Kidney epithelial cell (primary cell): ENCODE measurements at places on chromosomes 1 and 21. TPM values are rescaled to one million over a fixed set of nuclear protein-coding genes. Genes with fewer than 3 reads are reported as not detected.

Gene KPRP
- not detected in 2 replicates for total RNA-seq

Gene A3GALT2
- total RNA-seq, result not detected in 2 replicates

Gene ZNF669
- total RNA-seq, result 21.0 and 31.2 TPM in 2 replicates

Gene KMO
- total RNA-seq, result 0.17 and 0.27 TPM in 2 replicates

Gene AIDA
- 50.1 and 50.7 TPM in 2 replicates for total RNA-seq

Gene S100A1
- 1.3 and 2.0 TPM in 2 replicates for total RNA-seq

Gene GJC2
- total RNA-seq, result 0.21 and 0.38 TPM in 2 replicates

Gene MAN1C1
- total RNA-seq, result 1.4 and 4.3 TPM in 2 replicates

DNA sequence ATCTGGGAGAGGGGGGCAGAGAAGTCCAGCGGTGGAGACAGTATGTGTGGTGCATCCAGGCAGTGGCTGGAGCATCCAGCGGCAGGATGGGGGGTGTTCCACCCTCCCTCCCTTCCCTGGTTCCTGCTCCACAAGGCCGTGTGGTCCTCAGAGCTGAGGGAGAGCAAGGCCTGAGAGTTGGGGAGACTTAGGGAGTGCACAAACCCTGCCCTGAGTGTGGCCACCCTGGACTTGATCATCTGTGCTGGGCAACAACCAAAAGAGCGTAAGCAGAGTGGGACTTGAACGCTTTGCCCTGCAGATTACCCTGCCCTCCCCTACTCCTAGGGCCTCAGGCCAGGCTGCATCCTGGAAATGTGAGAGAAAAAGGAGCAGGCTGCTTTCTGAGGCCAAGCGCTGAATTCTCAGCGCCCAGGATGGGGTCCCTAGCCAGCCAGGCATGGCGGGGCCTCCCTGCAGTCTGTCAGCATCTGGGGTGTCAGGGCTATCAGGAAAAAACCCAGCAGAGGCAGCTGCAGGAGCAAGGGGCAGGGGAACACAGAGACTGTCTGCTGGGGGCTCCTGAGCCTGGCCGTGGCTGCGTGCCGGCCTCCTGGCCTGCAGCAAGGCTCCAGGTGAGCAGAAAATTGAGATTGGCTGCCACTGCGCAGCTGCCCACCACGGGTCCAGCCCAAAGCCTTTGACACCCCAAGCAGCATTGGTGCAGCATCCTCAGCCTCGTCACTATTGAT lies 266.2 kb downstream of the NPHP4 start:
- DNase-seq, result no peak

- no peak for DNase-seq
These were observed 23.4 kb downstream of the KCNQ4 start for GRCh38 chr1:40806731-40807695.

- no peak for DNase-seq
These were observed 16.8 kb downstream of the ATP2B4 start for GRCh38 chr1:203643213-203644045.

DNA sequence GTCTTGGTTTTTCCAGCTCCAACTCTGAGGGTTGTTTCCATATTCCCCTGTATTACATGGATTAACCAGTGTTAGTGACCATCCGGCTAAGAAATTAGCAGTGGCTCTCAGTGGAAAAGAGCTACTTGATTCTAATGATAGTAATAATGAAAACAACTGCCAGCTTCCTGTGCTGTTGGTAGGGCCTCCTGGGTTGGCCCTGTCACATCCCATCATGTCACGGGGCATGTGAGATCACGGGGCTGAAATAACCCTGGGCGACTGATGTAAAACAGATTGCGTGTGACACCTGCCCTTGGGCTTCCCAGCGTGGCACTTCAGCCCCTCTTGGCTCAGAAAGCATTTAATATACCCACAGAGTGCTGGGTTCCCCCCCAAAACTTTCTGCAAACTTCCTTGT lies 149.0 kb downstream of the ROR1 start:
- no peak for DNase-seq

DNA sequence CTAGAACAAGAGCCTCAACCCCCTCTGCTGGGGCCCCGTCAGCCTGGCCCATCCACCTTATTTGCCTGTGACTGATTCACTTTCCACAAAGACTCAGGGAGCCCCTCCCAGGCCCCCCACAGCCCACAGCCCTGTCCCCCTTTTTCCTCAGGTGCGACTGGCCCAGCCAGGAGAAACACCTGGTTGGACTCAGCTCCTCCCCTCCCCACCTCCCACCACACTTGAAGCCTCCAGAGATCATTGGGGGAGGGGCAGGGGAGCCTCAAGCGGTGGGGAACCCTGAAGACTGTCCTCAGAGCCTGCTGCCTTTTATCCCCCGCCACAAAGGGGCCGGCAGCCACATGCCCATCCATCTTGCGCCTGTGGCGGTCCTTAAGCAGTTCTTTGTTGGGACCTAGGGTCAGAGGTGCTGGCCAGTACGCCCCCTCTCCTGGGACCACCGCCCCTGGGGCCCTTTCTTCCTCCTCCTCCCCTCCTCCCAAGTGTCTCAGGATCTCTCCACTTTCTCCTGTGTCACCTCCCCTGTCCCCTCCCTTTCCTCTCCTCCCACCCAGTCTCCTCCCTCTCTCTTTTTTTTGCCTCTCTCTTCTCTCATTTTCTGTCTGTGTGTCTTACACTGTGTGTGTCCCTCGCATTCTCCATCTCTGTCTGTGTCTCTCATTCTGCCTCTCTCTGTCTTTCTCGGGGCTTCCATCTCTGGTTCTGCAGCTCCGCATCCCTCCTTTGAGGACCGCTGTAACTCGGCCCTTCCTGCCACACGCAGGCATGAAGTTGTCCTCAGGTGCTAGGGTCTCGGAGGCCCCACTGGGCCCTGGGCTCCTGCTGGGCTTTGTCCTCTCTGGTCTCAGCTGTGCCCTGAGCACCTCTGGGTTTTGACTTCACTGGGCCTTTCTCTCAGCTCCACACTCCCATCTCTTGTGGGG lies 12.2 kb downstream of the CRABP2 start:
- no peak for DNase-seq

- no peak for DNase-seq
These were observed 13.1 kb downstream of the NFIA start for GRCh38 chr1:61095470-61095812.

- no peak for DNase-seq
These were observed 105.7 kb downstream of the NME7 start for GRCh38 chr1:169261884-169262283.

- DNase-seq, result no peak
These were observed 5.5 kb downstream of the RHOC start for GRCh38 chr1:112701227-112702066.

DNA sequence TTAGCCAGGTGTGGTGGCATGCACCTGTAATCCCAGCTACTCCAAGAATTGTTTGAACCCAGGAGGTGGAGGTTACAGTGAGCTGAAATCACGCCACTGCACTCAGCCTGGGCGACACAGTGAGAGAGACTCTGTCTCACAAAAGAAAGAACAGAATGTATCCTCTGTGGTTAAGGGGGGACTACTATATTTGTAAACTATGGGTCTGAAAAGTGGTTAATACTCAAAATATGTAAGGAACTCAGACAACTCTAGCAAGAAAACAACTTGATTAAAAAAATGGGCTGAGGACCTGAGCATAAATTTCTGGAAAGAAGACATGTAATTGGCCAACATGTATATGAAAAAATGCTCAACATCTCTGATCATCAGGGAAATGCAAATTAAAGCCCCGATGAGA lies 11.2 kb downstream of the FNBP1L start:
- no peak for DNase-seq

DNA sequence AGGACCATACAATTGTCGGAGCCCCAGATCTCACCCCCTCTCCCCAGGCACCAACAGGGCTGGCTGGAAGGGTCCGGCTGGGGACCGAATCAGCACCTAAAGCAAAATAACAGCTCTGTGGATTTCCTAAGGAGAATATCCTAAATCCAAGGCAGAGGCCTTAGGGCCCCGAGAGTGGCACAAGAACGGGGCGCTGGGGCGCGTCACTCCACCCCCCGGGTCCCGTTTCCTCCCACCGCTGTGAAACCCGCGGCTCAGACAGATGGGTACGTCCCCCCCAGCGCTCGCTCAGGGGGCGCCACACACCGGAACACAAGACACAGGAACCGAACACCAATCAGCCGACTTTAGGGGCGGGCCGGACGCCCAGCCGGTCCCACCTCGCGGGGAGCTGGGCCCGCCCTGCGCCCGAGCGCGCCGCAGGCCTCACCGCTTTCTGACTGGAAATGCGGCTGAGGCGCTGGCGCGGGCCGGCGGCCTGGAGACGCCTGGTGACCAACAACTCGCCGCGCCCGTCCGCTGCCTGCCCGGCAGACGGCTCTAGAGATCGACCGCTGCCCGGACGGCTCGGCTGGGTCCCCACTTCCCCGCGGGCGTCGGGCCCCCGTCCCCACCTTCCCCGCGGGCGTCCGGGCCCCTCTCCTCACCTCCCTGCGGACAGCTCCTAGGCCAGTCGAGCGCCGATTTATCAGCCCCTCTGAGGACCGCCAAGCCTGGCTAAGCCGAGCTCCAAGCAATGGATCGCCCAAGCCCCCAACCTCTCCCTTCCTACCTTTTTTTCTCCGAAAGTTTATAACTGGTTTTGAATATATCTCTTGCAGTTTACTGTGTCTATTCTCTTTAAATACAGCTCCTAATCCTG lies at the start of gene HFM1:
TSS of gene HFM1 (minus strand) at position 687 of the 862 bp plus-strand sequence. CDS start 3,755 bp downstream, outside the sequence.
- no peak for DNase-seq

GRCh38 chr1:11308699-11309224 lies 35.8 kb downstream of the UBIAD1 start:
- DNase-seq, result no peak

DNA sequence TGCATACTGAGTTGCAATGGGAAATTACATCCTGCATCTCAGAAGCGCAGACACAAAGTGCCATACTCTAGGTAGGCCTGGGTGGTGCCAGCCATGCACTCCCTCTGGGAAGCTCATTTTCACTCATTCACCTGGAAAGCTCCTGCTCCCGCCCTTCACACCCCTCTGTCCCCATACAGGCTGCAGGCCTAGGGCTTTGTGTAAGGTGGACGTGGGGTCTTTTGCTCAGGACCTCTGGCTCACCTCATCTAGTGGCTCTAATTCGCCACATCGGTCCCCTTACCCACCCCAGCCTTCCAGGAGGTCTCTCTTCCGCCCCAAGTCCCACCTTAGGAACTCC lies 751 bp downstream of the MRPS15 start:
- DNase-seq, result no peak

- DNase-seq, result no peak
These were observed 61.0 kb downstream of the WDR4 start for GRCh38 chr21:42818328-42818749.

DNA sequence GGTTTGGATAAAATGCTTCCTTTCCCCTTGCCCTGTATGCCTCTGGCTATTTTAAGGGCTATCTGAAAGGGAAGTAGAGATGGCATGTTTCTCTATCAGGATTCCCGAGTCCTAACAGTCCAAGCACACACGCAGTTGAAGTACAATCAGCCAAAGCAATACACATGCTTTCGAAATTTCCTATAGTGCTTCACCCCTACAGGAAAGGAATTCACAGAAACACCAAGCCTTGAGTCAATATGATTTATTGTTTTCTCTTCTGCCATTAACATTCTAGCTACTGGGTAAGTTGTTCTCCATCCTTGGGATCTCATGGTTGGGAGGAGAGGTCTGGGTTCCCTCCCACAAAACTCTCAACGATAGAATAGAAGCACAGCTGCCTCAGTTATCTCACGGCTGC lies 8.7 kb downstream of the ITLN1 start:
- DNase-seq, result no peak

DNA sequence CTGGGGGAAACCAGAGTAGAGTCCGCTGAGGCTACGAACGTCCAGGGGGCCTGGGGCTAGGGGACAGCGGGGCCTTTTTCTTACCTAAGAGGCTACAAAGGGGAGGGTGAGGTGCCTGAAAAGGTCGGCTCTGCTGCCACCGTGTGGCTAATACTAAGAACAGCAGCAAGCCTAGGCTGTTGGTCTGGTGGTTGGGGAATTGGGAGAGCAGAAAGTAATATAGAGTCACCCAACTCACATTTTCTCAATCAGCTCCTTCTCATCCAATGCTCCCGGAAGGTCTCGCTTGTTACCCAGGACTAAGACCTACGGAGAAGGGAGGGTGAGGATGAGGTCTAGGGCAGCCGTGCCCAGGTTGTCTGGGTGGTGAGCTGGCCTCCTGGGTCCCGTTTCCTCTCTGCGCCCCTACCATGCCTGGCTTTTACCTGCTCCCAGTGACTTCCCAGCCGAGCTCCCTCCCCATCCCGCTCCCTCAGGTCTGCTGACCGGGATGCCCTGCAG lies 9.3 kb downstream of the ARL8A start:
- no peak for DNase-seq

GRCh38 chr1:184499616-184500015 lies 112.8 kb downstream of the C1orf21 start:
- no peak for DNase-seq

- no peak for DNase-seq
These were observed 114.4 kb downstream of the DMRTA2 start for GRCh38 chr1:50308878-50309277.

- no peak for DNase-seq
These were observed 246.8 kb downstream of the LMO4 start for GRCh38 chr1:87575528-87575927.

DNA sequence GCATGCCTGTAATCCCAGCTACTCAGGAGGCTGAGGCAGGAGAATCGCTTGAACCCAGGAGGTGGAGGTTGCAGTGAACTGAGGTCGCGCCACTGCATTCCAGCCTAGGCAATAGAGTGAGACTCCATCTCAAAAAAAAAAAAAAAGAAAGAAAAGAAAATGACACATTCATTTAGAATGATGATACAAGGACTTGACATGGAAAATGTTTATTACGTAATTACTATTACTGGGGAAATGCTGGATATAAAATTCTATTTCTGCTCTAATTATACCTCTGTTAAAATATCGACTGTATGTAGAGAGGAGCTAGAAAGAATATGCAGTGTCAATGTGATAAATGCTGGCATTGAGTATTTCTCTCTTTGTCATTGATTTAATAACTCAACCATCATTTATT lies 54.7 kb upstream of the CTPS1 start:
- DNase-seq, result no peak

DNA sequence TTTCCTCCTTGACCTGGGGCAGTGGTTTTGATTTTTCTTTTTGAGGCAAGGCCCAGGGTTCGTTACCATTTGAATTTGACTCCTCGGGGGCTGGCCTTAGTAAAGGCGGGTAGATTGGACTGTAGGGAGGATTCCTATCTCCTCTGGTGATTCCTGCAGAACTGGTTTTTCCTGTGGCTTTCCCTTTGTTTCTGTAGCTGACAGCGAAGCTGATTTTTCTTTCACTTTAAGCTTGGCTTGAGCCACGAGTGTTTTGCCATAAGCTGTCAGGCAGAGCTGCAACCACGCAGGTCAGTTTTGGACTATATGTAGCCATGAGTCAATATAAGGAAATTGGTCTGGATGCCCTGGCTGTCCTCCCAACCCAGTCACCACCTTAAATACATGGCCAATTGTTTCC lies 28.7 kb upstream of the KCNJ15 start:
- no peak for DNase-seq

GRCh38 chr1:29786791-29787732 lies 550.7 kb downstream of the PTPRU start:
- no peak for DNase-seq

GRCh38 chr1:186768906-186769305 lies 59.8 kb upstream of the PLA2G4A start:
- DNase-seq, result no peak
